ENCODE measurements at places on chromosomes 4 and X.

- DNase-seq = no peak
Measured at GRCh38 chr4:73866246-73866645, 2.9 kb upstream of the CXCL1 start.

- no peak for DNase-seq
Measured at GRCh38 chr4:3402491-3403347, 39.0 kb upstream of the HGFAC start.

DNA sequence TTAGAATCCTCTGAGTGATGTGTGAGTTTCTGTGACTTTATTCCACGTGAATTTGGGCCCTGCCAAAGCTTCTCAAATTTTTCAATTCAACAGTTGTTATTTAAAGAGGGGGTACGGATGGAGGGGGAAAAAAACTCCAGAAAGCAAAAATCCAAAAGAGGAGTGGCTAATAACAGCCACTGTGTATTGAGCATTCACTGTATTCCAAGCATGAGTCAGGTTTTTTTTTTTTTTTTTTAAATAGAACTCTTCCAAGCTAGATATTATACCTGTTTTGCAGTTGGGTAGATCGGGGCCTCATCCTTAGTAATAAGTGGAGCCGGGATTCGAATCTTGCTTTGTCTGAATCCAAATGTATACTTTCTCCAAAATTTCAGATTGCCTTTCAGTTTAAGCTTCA is 6.4 kb upstream of the RHOH start:
- DNase-seq = no peak

DNA sequence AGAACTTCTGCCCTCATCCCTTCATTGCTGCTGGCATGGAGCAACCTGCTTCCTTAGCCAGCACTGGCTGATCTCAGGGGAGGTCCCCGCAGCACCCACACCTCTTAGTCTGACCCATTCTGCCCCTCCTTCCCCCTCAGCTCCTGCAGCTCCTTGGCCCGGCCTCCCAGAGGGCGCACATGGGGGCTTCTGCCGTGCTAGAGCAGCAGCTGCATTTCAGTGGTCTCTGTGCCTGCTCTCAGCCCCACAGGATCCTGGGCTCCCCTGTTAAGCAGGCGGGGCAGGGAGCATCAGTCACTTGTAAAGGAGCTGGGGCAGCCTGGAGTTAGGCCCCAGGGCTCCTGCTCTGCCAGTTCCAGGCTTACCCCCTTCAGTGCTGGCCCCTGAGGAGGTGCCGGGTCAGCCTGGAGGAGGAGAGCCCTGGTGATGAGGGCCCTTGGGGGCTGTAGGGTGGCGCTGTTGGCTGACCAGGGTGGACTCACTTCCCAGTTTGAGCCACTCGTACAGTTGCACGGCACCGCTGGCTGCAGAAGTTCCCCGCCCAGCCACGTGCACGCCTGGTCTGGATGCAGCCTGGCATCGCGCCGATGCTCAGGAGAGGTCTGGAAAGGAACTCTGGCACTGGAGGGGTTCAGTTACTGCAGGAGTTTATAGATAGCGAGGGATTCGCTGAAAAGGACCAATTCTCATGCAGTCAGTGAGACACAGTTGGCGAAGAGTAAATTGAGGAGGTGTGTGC is 85.1 kb upstream of the PSAPL1 start:
- no peak for DNase-seq

GRCh38 chrX:133454491-133454914 is 39.2 kb upstream of the GPC4 start:
- no peak for DNase-seq

GRCh38 chr4:117949621-117950020 is 84.7 kb upstream of the NDST3 start:
- no peak for DNase-seq

Data from activated CD4-positive, alpha-beta T cell treated with anti-CD3 and anti-CD28 coated beads for 24 hours (primary cell).